GM23248 (cell line): ENCODE measurements at places on chromosomes 1 and 21. TPM values are rescaled to one million over a fixed set of nuclear protein-coding genes. Genes with fewer than 3 reads are reported as not detected.

Gene DNM3
- 0.11 and 2.1 TPM in 2 replicates for total RNA-seq

Gene DCDC2B
- not detected in 2 replicates for total RNA-seq

Gene GON4L
- total RNA-seq = 20.4 and 24.4 TPM in 2 replicates

DNA sequence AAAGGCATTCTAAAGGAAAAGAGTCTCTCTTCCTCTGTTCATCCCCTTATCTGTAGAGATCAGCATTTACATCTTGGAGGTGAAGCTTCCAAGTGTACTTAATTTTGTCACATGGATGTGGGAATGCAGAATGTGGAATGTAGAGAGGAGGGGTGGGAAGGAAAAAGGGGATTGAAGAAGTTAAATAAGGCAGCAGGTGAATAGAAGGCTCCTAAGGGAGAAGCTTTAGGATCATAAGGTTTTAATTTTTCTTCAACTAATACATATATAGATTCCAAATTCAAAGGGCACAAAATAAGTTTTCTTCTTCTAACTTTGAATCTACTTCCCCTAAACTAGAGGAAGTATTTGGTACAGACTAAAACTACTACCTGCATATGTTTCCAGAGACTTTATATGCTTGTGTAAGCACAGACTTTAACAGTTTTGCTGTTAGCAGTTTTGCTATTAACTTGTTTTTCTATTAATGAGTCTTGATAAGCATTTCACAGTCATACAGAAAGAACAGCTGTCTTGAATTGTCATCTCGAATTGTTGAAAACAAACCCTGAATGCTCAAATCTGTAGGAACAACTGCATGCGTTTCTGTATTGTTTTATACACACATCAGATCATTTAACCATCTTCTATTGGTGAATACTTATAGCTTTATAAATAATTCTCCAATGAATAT lies 12.7 kb downstream of the TENT5C start:
- H3K27ac ChIP-seq = no peak overlapping the region
- H3K36me3 ChIP-seq = no peaks in the 10 kb centered on the region
- H3K27me3 ChIP-seq = 0 out of 2 replicates have a peak, but pooled peaks cover 5% of the 10 kb centered on the region

Gene FBXO42
- total RNA-seq = 20.2 and 27.8 TPM in 2 replicates

- no peak overlapping the region for H3K27ac ChIP-seq
- H3K4me3 ChIP-seq = no peak overlapping the region
- H3K4me1 ChIP-seq = peaks cover 18% of the 10 kb centered on the region
- no peaks in the 10 kb centered on the region for H3K36me3 ChIP-seq
These were observed 25.5 kb upstream of the ZNF281 start for GRCh38 chr1:200435200-200435780.
